ENCODE measurements at places on chromosomes 12 and 14.

DNA sequence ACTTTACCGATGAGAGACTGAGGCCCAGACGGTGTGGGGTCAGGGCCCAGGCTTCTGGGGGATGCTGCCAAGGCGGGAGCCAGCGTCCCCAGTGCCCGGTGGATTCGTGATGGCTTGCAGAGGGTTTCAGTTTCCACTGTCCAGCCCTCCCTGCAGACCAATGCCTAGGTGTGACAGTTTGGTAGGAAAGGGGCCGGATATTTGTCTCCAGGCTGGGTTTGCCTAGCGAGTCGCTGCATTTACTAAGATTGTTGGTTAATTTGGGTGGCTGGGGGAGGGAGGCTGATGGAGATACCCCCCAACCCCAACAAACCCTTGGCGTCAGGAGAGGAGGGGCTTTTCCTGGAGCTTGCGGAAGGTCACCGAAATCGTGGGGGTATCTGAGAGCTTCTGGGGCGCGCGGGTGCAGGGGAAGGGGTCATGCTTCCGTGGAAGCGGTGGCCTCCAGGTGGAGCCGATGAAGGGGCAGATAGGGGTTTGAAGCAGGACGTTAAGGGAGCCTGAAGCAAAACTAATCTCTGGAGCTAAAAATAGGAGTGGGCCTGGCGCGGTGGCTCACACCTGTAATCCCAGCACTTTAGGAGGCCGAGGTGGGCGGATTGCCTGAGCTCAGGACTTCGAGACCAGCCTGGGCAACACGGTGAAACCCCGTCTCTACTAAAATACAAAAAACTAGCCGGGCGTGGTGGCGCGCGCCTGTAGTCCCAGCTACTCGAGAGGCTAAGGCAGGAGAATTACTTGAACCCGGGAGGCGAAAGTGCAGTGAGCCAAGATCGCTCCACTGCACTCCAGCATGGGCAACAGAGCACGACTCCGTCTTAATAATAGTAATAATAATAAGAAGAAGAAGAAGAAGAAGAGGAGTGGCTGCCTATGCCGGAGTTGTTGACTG is 1.1 kb upstream of the CDC42BPB start:
- no peak for DNase-seq

- peak; percentile 78 for DNase-seq
These were observed at the start of gene CARMIL3 for GRCh38 chr14:24051789-24052655. CARMIL3 (plus strand) TSS chr14:24052009; CDS start chr14:24052154, 145 bp downstream.

DNA sequence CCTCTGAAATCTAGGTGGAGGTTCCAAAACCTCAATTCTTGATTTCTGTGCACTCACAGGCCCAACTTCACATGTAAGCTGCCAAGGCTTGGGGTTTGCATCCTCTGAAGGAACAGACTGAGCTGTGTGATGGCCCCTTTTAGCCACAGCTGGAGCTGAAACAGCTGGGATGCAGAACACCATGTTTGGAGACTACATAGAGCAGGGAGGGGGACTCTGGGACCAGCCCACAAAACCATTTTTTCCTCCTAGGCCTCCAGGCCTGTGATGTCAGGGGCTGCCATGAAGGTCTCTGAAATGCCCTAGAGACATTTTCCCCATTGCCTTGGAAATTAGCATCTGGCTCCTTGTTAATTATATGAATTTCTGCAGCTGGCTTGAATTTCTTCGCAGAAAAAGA is 1025.9 kb upstream of the NOVA1 start:
- DNase-seq = no peak

GRCh38 chr12:111359231-111359913 is 9.5 kb downstream of the PHETA1 start:
- DNase-seq = peak; percentile 26

GRCh38 chr12:119444462-119445044 is 110.0 kb downstream of the CCDC60 start:
- DNase-seq = peak; percentile 63

DNA sequence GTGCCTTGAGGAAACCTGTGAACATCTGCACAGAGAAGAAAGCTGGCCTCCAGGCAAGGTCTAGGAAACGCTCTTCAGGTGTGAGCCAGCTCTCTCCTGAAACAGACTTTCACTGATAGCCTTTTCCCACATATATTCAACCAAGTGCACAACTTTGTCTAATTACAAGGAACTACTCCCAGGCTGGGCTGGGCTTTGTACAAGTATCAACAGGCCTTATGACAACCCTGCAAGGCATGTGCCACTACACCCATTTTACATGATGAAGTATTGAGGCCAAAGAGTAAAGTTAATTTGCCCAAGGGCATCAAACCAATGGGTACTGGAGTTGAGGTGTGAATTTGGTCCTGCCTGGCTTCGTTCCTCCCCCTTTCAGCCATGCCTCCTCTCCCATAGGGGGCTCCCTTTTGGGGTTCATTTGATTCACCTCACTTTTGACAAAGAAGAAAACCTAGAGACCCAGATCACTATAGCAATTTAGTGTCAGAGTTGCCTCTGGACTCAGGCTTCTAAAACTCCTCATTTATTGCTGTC is 2.1 kb downstream of the CSRP2 start:
- no peak for DNase-seq

DNA sequence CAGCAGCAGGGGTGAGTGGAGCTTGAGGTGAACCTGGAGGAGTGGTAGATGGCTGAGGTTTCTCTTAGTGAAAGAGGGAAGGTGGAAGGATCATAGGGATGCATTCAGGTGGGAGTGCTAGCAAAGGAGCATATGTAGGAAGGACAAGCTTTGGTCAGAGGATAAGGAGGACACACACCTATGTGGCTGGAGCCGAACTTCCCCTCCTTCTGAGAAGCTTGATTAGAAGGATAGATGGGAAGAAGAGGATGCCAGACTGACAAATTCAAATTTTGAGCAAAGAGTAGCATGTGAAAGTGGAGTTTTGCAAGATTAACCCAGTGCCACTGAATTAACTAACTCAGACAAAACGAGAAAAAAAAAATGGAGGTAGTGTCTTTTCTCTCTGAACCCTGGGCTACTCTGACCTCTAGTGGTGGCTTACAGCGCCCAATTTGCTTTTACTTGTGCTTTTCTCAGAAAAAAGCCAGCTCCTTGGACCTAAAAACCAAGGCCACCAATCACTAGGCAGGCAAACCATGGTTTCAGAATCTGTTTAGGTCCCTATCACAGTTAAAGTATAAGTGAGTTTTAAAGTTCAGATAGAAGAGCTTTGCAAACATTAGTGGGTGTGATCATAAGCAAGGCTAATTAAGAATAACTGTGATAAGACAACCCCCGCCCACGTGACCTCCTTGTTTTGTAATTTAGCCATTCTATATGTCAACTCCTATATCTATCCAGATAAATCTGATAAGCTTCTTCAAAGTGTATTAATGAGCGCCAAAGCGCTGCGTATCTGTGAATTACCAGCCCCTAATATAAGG is 15.5 kb downstream of the EMP1 start:
- peak; percentile 83 for DNase-seq

DNA sequence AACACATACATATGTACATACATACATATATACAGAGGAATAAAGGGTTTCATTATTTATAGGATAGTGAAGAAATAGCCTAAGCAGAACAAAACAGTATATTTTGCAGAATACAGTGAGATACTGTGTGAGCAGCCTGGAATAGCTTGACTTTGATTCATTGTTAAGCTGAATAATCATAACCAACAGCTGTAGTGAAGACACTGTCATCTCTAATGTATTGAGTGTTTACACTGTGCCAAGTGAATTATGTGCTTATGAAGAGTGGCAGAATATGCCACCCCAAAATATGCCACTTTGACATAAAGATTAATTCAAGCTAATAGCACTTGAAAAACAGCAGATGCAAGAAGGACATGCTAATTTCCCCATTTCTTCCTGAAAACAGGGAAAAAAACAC is 48.2 kb upstream of the LRFN5 start:
- no peak for DNase-seq

DNA sequence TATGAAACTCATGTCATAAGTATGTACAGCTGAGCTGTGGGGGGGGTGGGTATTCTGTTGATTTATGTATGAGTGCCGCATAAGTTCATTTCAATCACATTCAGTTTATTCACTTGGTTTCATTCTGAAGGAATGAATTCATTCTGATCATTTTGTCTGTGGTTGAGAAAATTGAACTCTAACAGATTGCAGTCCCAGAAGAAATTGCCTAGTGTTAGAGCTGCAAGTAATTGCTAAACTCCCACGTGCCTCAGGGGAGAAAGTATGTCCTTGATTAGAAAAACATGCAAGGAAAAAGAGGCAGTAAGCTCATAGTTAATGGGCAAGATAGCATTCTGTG is 442.4 kb upstream of the MGAT4C start:
- no peak for DNase-seq

GRCh38 chr14:71208702-71209357 is 301.6 kb downstream of the PCNX1 start:
- DNase-seq = no peak

DNA sequence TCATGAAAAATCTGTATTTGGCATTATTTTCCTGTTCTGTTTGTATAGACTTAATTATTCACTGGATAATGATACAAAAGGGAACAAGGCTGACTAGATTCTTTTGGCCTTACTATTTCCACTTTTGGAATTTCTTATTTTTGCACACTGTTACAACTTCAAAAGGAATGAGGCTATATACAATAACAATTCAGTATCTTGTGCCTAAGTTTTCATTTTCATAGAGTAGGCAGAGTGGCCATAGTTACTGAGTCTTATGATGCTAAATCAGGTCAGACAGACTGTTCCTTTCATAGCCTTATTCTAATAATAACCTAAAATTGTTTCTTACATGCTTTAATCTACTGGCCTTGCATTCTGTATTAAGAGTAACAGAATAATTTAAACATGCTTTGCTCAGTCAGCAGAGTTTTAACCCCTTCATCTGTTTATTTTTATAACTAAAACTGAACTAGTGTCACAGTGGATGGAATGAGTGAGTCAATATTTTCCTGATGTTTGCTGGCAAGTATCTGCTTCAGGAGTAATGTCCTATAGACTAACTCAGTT is 10.5 kb downstream of the TTC8 start:
- no peak for DNase-seq

DNA sequence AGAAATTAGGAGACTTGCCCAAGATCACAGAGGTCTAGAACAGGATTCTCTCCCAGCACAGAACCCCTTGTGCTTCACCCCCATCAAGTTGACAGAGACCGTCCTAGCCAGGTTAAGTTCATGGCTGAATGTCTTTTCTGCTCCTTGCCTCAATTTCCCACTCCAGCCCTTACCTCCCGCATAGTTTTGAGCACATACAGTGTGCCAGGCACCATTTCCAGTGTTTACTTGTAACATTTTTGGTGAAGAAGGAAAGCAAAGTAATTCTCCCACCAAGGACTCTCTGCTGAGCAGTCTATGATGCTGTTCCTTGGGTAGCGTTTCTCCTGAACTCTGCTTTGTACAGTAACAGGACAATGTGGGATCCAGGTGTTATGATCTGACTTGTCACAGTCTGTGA is 1.2 kb downstream of the ABHD4 start:
- DNase-seq = no peak

DNA sequence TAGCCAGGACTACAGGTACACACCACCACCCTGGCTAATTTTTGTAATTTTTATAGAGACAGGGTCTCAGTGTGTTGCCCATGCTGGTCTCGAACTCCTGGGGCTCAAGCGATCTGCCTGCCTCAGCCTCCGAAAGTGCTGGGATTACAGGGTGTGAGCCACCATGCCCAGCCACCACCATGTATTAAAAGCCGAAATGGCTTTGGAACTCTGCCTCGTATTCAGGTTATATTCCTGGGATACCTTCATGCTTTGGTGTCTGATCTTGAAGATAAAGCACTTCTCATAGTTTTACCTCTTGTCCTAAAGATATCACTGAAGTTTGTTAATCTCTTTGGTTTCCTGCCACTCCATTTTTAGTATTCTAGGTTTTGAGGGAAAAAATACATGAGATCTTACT is 47.2 kb downstream of the MYO1H start:
- no peak for DNase-seq

- DNase-seq = no peak
These were observed 130.7 kb downstream of the RBM19 start for GRCh38 chr12:113835433-113835832.

- no peak for DNase-seq
These were observed 109.2 kb downstream of the IGF1 start for GRCh38 chr12:102371165-102371564.

DNA sequence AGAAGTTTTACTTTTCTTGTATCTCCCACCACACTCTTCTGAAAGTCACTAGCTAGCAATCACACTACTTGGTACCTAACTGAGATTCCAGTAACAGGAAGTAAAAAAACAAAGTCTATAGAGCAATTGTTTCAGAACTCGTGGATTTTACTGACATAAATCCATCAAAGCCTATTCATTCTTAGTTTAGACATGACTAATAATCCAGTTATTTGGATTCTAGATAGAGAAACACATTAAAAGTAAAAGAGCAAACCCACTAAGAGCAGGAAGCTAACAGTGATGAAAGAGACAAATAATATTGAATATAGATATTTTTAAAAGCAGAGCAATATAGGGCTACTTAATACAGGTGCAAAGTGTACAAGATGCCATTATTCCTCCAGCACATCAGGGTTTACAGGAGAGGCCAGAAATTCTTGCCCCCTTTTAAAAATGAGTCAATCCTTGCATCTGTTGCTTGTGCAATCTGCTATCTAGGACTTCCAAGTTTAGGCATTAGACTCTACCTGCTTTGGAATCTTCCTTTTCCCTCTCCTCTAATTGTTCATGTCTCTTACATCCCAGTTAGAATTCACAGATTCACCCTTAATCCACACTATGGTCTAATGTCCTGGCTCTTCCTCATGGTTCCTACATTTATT is 6.0 kb downstream of the HEATR5A start:
- no peak for DNase-seq

- DNase-seq = no peak
These were observed 91.4 kb downstream of the CALM1 start for GRCh38 chr14:90488256-90488655.

DNA sequence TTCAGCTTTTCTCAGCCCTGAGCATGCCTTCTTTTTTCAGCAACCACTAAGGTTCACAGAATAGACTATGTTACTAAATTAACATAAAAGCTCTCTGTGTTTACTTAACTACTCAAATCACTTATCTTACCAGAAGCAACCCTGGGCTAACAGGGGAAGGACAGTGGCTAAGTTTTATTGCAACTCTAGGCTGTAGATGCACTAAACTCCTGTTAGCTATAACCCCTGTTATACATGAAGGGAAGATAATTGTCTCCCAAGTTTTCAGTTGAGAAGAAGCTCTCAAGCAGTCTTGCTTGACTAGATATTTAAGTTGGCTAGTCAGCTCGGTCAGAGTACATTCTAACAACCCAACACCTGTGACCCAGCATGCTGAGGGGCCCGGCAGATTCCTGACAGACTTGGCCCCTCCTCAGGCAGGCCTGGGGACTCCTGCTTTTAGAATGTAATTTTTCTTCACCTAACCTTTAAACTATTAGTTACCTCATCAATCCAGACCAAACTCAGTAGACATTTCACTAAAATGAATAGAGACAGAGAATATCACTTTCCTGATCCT is 464.5 kb downstream of the EGLN3 start:
- DNase-seq = no peak

All from activated naive CD4-positive, alpha-beta T cell treated with anti-CD3 and anti-CD28 coated beads, Interleukin-2, amount 10 ng/mL, durations not matched to agents 7 days and 5 days (primary cell).